ENCODE measurements at places on chromosomes 2 and 18.
A peak's percentile ranks its signal among the peaks of the same experiment; 100 is the strongest.

DNA sequence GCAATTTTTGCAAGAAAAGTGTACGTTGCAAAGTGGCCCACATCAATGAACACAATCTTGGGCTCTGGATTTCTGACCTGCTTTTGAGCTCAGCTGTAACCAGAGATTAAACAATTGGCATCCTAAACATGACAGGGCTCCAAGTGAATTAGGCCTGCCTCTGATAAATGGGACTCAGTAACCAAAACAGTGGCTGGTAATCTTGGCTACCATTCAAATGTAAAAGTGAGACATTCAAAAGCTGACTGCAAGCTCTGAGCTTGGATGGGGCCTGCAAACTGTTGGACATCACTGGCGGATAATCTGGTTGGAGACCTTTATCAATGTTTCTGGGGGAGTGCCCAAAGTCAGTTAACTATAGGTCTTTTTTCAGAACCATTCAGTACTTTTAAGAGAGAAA is 160.7 kb downstream of the RAB3GAP1 start:
- DNase-seq, result peak; percentile 12

DNA sequence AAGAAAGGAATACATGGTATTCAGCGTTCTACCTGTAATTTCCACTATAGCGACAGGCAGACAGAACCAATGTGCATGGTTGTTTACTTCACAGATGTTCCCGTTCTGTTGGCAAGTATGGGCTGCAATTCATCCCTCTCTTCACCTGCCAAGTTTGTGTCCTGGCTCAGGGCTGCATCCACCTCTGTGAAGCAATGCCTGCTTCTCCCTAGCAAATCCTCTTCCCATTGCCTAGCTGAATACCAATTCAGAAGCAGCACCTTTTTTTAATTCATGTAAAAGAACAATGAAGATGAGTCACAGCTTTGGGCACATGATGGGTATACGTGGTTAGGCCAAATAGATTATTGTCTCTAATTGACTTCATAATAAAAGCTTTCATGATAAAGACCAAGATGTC is 54.7 kb upstream of the LRATD1 start:
- DNase-seq, result no peak

- DNase-seq, result no peak
Measured at GRCh38 chr2:240297256-240298116, 138.0 kb upstream of the GPC1 start.

GRCh38 chr2:217108575-217109027 is 248.7 kb upstream of the TNP1 start:
- DNase-seq, result no peak

GRCh38 chr2:136238286-136239078 is 120.5 kb upstream of the CXCR4 start:
- no peak for DNase-seq

DNA sequence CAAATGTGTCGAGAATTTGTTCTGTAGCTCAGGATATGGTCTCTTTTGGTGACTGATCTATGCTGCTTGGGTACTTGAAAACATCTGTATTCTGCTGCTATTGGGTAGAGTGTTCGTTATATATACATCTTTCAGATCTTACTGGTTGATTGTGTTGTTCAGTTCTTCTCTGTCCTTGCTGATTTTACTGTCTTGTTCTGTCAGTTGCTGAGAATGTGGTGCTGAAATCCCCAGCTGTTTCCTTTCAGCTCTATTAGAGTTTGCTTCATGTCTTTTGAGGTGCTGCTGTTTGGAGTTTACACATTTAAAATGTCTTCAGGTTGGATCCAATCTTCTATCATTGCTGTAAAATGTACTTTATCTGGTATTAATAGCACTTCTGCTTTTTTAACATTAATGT is 12.9 kb downstream of the BCL2L11 start:
- no peak for DNase-seq

GRCh38 chr2:195410074-195410671 is 246.9 kb upstream of the SLC39A10 start:
- no peak for DNase-seq

- DNase-seq, result no peak
Measured at GRCh38 chr2:202237787-202238233, 587 bp downstream of the SUMO1 start.

DNA sequence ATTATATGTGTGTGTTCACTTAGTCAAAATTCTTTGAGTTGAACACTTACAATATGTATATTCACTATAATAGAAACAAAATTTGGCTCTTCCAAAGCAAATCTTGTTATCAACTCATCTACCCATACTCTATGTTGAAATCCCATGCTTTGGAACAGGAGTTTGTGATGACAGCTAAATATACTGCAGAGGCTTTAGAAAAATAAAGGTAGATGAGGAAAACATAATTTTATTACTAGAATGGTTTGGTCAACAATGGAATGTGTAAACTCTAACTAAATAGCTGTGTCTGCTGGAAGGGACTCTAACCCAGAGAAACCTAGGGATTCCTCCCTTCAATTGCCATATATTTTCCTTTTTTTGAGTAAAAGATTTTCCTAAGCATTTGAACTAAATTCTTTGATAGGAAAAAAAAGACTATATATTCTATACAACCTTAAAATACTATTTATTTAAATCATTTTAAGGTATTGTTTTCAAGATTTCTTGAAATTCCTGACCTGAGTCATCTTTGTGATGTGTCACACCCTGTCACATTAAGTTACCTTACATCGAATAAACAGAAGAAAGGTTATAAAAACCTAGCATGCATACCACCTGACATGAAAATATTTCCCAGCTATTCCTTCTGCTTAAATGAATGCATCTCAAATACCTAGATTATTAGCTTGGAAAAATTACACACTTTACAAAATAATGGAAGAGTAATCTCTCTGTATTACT is 175.5 kb downstream of the OTX1 start:
- DNase-seq, result no peak

Measured in iPS DF 19.7 (cell line).